Kidney tubule cell (primary cell): ENCODE measurements at places on chromosomes 3 and 15.

DNA sequence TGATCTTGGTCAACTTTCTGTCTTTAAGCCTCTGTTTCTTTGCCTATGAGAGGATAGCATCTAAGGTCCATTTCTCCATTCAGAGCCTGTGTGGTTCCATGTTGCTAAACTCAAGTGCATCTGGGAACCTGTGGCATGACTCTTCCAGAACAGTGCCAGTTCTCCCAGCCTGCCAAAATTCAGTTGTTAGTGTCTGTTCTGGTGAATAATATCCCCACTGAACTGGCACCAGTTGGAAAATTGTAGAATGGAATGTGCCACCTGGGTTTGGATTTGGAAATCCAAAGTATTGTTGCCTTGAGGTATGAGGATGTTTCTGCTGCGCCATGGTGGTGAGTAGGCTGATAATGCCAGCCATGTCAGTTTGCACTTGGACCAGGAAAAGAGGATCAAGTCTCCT, 31.3 kb downstream of the TIMP4 start:
- no peak for DNase-seq

DNA sequence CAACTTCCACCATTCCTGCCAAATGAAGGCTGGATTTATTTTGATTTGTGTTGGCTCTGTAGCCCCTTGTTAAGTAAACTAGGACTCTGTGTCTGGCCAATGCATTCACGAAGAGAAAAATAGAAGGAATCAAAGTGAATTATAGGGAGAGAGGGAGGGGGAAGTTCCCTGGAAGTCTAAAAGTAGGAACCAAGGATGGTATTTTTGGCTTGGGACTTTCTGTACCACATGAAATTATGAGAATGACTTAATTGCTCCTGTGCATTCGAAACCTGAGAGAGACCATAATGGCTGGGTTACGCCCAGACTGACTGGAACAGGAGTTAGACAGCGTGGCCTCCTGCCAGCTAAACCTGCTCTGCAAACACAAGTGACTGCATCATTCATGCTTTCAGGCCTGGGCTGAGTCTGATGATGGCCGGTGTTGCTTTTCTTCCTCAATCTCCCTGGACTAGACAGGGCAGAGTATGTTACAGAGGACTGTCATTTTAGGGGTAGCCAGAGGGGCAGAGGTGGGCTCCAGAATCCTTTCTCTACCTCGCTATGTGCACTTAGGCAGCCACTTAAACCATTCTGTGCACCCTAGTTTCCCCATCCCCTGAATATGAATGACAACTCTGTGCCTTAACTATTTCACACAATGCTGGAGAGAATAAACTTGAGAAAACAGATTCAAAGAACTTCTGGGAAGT, 58.9 kb downstream of the MYO1E start:
- DNase-seq = peak; percentile 79

DNA sequence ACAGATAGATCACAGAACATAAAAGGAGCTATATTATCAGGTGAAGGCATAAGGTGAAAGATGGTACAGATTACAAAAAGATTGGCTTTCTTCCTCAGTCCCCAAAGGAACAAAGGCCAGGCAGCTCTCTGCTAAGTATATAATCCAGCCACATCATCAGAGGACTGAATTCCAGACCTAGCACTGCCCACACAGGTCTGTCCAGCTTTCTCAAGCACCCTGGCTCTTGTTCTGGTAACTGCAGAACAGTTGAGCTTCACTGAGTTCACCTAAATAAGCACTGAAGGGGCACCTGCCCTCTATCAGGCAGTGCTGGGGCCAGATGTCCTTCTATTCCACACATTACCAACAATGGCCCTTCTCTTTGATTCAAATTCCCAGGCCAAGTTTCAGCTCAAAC, 6.3 kb downstream of the DUOXA1 start:
- DNase-seq = no peak

DNA sequence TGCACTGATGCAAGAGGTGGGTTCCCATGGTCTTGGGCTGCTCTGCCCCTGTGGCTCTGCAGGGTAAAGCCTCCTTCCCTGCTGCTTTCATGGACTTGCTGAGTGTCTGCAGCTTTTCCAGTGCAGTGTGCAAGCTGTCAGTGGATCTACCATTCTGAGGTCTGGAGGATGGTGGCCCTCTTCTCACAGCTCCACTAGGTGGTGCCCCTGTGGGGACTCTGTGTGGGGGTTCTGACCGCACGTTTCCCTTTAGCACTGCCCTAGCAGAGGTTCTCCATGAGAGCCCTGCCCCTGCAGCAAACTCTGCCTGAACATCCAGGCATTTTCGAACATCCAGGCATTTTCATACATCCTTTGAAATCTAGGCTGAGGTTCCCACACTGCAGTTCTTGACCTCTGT, 329.8 kb upstream of the NAALADL2 start:
- DNase-seq = no peak

DNA sequence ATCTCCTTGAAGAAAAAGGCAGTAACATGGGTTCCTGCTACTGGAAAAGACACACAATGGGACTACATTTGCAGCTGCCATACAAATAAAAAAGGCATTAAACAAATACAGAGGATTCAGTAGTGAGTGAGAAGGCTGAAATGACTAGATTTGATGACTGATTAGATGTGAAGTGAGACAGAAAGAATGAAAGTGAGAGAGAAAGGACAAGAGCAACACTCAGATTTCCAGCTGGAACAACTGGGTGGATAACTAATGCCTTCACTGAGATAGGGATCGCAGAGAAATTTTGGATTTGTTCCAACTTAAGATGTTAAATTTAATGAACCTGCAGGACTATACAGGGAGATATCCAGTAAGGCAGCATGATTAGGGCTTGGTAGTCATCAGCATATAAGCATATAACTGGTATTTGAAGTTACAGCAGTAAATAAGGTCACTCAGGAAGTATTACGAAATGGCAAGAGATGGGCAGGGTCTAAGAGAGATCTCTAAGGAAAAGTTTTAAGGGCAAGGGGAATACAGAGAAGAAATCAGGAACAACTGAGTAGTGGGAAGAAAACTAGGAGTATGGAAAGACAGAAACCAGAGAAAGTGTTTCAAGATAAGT, 8.2 kb downstream of the OSBPL11 start:
- no peak for DNase-seq

- peak; percentile 56 for DNase-seq
Observed at GRCh38 chr3:30605706-30606300, 598 bp upstream of the TGFBR2 start.

- peak; percentile 84 for DNase-seq
Observed at GRCh38 chr3:171088964-171089754, 62.6 kb upstream of the SLC2A2 start.

- no peak for DNase-seq
Observed at GRCh38 chr3:55966566-55966965, 479.5 kb upstream of the WNT5A start.

DNA sequence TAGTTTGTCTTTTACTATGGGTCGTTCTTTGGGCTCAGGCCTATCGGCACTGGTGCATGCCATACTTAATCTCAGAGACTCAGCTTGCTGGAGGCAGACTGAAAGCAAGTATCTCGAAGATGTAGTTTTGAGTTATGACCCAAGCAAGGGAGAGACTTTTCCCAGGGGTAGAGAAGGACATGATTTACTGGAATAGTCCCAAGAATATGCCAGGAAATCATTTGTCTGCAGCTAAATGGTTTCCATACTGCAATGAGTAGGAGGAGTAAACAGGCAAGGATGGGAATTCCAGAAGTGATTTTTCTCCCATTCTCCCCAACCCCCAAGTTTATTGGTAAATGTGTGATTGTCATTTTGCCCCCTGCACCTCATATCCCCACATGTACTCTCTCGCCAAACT, 35.4 kb upstream of the LACTB start:
- DNase-seq = no peak

- no peak for DNase-seq
Observed at GRCh38 chr15:70109978-70110377, 12.3 kb upstream of the TLE3 start.

DNA sequence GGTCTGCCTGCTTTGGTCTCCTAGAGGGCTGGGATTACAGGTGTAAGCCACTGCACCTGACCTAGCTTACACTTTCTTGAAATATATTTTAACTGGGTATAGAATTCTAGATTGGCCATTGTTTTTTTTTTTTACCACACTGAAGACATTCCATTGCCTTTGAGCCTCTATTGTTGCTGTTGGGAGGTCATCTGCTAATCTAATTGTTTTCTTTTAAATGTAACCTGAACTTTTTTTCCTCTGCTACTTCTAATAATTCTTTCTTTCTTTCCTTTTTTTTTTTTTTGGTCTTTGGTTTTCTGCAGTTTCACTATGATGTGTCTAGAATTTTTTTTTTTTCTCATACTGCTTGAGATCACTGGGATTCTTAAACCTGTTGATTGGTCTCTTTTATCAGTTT, 28.1 kb downstream of the ERICH6 start:
- no peak for DNase-seq

- no peak for DNase-seq
Observed at GRCh38 chr3:129379582-129380358, 48.7 kb downstream of the EFCAB12 start.

DNA sequence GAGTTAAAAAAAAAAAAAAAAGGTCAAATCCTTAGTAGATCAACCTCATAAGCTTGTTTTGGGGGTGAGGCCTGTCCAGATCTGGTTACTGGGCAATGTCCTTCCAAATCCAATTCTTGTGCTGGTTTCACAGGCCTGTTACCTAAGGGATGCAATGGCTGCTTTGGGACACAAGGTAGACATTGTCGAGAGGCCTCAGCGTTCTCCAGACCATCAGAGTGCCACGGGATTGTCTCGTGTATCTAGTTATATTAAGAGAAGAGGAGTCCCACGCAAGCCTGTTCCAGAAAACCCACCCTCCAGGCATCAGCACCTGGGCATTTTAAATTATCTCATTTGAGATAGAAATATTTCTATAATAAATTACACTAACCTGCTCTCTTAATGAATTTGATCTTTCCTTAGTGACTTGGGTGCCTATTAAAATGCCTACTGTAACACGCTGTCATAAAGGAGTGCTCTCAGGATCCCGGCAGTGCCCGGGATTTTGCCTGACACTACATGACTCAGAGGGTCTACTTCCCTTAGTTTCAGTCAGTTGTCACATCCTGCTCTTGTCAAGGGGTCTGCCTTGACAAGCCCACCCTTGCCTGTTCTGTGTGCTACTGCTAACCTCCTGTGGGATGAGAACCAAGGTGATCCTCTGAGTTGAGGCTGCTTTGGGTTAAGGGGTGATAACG, 116.0 kb downstream of the LIPC start:
- DNase-seq = peak; percentile 47

- DNase-seq = peak; percentile 82
Observed at GRCh38 chr3:176961916-176962315, 235.4 kb downstream of the TBL1XR1 start.

GRCh38 chr15:78636378-78636859, 4.6 kb downstream of the CHRNB4 start:
- no peak for DNase-seq

DNA sequence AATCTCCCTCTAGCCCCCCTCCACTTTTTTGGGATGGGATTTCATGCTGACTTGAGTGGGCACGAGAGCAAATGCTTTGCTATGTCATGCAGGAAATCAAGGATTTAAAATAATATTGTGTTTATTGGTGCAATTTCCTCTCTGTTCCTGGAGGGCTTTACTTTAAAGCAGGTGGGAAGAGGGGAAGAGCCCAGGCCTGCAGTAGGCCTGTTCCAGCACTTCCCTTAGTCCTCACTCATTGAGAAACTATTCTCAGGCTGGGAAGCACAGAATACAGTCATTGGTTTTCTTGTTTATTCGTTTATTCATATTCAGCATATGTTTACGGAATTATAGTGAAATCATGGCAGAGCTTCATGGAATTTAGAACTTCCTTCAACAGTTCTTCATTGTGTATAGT, 41.7 kb upstream of the SPSB4 start:
- no peak for DNase-seq

- DNase-seq = no peak
Observed at GRCh38 chr3:9100513-9100894, 137.2 kb upstream of the RAD18 start.

- no peak for DNase-seq
Observed at GRCh38 chr3:54033761-54034160, 88.6 kb upstream of the CACNA2D3 start.

DNA sequence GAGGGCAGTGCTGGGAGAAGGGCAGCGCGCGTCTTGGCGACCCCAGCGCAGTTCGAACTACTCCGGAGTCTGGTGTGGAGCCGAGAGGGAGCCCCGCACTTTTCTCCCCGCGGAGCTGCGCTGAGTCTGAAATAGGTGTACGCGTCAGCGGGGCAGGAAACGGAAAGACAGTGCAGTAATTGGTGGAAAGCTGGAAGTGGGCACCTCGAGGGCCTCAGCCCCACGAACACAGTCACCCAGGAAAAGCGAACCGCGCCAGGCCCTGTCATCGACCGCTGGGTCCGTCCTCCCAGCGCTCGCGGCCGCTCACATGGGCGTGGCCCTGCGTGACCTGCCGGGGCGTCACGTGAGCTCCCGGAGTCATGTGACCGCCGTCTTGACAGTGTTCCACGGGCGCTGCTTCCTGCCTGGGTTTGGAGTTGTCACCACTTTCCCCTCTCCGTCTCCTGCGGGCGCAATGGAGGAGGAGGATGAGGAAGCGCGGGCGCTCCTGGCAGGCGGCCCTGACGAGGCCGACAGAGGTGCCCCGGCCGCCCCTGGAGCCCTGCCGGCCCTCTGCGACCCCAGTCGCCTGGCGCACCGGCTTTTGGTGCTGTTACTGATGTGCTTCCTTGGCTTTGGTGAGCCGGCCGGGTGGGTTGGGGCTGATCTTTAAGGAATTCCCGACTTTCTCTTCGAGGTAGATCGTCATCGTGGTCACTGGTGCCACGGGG, at the start of gene MFSD1:
TSS of gene MFSD1 (plus strand) at position 359 of the 713 bp plus-strand sequence. CDS start at position 458, 99 bp downstream.
- peak; percentile 94 for DNase-seq

DNA sequence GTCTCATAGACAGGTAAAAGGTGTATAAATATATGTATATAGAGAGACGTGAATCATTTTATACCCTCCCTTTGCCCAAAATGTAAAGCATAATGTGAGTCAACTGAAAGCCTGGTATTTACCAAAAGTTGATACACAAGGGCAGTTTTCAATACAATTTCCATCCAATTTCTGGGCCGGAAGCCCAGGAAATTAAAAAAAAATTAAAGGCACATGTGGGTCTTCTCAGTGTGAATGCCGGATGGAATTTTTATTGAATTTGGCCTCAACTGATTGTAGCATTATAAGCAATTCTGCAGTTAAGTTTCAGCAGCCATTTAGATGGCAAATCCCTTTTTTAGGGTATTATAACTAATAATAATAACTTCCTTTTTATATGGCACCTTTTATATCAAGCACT, 3.3 kb upstream of the CNTN3 start:
- no peak for DNase-seq

- DNase-seq = peak; percentile 63
Observed at GRCh38 chr3:46930945-46931403, 45.6 kb downstream of the CCDC12 start.

DNA sequence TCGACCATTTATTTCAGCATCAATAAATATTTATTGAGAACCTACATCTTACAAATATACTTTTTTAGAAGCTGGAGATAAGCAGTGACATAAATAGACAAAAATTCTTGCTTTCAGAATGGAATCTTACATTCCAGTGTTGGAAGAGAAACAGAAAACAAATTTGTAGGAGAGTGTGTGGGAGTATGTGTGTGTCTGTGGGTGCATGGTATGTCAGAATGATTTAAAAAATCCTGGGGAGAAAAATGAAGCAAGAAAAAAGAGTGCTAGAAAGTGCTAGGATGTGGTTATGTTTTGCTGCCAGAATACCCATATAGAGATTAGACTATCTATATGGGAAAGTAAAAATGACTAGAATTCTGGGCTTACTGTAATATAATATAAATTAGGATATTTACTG, 561.7 kb upstream of the SGO1 start:
- DNase-seq = no peak
